MG63 (cell line): ENCODE measurements at places on chromosomes 2 and 18. TPM values are rescaled to one million over a fixed set of nuclear protein-coding genes. Genes with fewer than 3 reads are reported as not detected.

- no peak for DNase-seq
Measured at GRCh38 chr18:58051765-58052460, 7.9 kb downstream of the NEDD4L start.

GRCh38 chr2:177164584-177165052 lies 48.0 kb upstream of the HNRNPA3 start:
- peak; percentile 60 for DNase-seq

DNA sequence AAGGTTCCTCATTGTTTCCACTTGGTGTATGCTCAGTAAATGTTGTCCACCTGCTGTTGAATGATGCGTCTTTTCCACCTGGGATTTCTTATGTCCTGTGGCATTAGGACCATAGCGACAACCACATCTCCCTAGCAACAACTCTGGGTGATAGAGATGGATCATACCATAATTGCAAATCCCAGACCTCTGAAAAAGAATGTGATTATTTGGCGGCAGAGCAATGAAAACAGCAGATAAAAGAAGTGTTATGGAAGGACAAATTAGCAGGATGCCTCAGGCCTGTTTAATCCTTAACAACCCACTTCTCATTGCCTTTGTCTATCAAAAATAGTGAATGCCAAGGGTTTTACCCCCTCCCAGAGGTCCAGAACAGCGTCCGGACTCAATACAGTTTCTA lies 278.9 kb downstream of the TSN start:
- no peak for DNase-seq

- no peak for DNase-seq
Measured at GRCh38 chr2:174633623-174633930, 36.0 kb upstream of the WIPF1 start.

The SMYD1 gene
- not detected in 2 replicates for total RNA-seq
